Calu3 (cell line): ENCODE measurements at places on chromosomes 7 and 10. TPM values are rescaled to one million over a fixed set of nuclear protein-coding genes. Genes with fewer than 3 reads are reported as not detected.

DNA sequence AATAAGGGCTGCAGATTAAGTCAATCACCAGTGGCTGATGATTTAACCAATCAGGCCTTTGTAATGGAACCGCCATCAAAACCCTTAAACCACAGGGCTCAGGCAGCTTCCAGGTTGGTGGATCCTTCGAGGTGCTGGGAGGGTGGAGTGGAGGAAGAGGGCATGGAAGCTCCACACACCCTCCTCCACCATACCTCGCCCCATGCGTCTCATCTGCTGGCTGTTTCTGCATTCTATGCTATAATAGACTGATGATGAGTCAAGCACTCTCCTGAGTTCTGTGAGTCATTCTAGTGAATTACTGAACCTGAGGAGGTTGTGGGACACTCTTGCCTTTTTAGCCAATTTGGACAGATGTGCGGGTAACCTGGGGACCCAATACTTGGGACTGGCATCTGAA is 43.9 kb downstream of the CHST15 start:
- no peak for DNase-seq

DNA sequence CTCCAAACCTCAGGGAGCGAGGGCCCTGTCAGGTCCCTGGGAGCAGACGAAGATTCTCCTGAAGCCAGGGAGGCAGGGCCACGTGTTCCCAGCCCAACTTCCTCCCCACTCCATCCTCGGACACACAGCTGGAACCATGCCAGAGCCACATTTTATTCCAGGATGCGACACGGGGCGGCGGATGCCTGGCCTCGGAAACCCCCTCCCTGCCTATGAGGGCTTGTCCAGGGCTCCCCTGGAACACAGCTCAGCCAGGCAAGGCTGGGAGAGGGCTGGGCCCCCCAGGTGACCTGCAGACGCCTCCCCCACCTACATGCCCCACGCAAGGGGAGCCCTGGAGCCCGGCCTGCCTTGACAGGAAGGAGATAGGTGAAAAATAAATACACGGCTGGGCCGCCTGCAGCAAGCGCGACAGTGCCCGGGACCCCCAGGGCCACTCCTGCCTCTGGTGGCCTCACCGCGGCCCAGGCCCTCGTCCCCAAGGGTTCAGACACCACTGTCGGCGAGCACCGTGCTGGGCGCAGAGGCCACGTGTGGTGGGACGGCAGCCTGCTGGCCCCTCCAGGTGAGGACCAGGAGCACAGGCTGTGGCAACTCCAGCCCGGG is 21.5 kb downstream of the GET4 start:
- peak; percentile 47 for DNase-seq

GRCh38 chr10:96089670-96090462 is 40.2 kb upstream of the ZNF518A start:
- peak; percentile 88 for DNase-seq

GRCh38 chr10:19977097-19977521 is 160.9 kb downstream of the PLXDC2 start:
- DNase-seq, result no peak

The GPR37 gene
- total RNA-seq, result 7.5 and 7.9 TPM in 2 replicates

GRCh38 chr10:75037171-75038153 is 74.0 kb upstream of the SAMD8 start:
- no peak for DNase-seq

- DNase-seq, result no peak
Observed at GRCh38 chr7:55087521-55087961, 68.7 kb downstream of the EGFR start.

The TMEM213 gene
- 9.8 and 11.3 TPM in 2 replicates for total RNA-seq

DNA sequence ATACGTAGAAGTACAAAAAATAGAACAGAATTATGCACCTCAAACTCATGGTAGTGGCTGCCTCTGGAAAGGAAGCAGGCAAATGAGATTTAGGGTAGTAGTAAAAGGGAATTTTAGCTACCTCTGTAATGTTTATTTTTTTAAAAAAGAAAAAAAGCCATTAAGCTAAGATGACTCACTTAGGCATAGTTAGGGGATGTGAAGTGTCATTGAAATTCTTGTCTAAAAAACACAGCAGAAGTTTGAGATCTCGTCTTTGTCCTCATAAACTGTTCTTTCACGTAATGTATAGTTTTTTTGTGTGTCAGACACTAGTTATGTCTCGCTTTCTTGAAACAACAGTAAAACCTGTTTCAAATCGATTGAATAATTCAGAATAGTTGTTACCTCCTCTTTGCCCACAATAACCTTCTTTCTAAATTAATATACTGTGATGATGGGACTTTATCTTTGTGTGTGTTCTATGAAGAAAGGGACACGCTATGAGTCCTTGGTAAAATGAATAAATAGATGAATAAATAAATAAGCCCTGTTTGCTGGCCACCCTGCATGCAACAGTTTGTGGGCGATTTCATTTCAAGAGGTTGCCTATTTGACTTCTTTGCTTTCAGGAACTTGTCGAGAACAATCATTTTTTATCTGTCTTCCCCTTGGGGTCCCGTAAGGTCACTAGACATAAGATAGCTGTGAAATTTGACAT is 14.5 kb upstream of the FBXW4 start:
- no peak for DNase-seq

- no peak for DNase-seq
Observed at GRCh38 chr7:143811-144453, 48.4 kb upstream of the FAM20C start.

The TFEC gene
- total RNA-seq, result not detected in 2 replicates

DNA sequence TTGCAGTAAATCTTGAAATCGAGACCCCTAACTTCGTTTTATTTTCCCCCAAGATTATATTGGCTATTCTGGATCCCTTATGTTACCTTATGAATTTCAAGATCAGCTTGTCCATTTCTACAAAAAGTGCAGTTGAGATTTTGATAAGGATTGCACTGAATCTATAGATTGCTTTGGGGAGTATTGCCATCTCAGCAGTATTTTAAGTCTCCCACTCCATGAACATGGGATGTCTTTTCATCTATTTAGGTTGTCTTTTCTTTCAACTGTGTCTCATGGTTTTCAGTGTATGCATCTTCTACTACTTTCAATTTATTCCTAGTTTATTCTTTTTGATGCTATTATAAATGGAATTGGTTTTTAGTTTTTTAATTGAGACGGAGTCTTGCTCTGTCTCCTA is 89.6 kb downstream of the EZH2 start:
- DNase-seq, result no peak

The SLC35G1 gene
- 3.6 and 4.6 TPM in 2 replicates for total RNA-seq

The COX15 gene
- 35.3 and 41.0 TPM in 2 replicates for total RNA-seq

The FAM13C gene
- not detected in 2 replicates for total RNA-seq

DNA sequence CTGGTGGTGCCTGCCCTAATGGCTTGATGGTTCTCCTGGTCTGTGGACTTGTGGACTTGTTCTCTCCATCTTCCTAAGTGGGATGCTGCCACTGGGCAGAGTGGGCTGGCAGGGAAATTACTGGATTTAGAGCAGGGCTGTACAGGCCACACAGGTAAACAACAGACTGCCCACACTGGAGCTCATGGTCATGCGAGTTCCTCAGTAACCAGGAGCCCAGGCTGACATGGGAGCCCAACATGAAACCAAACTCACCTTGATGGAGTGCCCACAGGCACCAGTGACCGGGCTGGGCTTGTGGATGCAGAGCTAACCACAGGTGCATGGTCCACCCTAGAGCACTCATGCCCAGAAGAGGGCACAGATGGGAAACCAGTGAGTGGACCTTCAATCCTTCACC is 116.7 kb downstream of the SLIT1 start:
- no peak for DNase-seq

GRCh38 chr7:44431091-44431608 is 59.3 kb downstream of the NUDCD3 start:
- no peak for DNase-seq

The TMEM178B gene
- 1.5 and 4.6 TPM in 2 replicates for total RNA-seq

DNA sequence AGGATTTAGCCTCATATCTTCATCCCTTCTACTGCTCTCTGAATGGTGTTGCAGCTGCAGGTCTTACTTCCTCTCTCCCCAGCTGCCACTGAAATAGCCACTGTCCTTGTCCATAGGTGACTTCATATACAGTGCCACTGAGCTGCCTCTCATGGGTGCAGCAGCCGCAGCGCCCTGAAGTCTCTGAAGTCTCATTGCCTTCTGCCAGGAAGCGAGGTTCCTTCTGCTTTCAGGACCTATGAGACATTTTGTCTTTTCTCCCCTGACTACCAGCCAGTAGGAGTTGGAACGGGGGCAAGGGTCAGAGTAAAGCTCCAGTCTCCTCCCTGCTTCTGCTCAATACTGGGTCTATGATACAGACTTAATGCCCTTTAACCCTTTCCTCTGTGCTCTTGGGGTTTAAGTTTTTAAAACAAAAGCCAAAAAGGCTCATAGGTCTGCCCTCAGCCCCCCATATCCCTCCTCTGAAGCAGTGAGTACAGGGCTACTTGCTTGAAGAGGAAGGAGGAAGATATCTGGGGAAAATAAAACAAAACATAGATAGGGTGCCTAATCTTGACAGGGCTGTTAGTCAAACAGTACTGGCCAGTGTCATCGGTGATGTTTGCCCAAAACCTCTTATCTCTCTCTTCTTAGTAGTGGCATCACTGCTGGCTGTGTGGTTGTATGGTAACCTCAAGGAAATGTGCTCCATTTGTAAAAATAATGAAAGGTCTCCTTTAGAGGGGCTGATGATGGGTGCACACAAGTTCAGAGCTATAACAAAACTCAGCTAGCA is 7.1 kb downstream of the PLCE1 start:
- DNase-seq, result no peak

- no peak for DNase-seq
Observed at GRCh38 chr7:150688630-150689029, 3.1 kb downstream of the GIMAP2 start.

DNA sequence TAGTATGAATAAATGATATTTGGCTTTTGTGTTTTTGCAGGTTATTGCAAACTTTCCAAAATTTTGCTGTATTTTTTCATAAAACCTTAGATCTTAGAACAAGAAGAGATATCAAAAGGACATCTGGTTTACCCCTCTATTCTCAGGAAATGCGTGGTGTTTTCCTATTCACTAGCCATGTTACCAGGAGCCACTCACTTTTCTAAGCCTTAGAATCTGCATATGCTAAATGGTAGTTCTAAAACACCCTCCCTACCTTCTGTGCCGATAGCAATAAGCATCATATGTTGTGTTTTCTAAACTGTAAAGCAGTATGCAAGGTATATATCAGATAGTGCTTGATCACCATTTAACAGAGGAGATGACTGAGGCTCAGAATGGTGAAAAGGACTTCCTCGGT is 715.0 kb upstream of the CELF2 start:
- no peak for DNase-seq

DNA sequence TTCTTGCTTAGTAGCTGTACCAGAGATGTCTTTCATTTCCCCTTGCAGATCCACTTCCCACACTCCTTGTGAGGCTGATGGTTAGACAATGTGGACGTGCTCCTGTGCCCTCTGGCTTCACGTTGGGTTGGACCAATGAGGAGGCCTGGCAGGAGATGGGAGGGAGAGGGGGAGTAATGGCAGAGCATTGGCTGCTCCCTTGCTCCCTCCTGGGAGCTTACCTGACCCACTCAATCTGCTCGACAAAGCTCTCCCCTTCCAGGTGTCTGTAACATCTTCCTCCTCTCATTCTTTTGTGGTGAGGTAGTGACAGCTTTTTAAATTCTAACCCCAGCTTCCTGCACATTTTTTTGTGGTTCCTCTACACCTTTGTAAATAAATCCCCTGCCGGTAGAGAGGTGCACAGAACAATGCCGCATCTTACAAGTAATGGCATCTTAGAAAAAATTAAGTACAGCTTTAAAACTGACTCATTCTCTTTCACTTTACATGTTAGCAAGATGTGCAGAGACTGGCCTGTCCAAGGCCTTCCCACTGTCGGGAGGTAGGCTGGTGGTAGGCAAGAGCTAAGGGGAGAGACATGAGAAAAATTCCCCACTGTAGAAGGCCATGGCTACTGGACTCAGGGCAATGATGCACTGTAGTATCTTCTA is 134.3 kb downstream of the HTR7 start:
- no peak for DNase-seq

The WEE2 gene
- total RNA-seq, result not detected in 2 replicates

- DNase-seq, result no peak
Observed at GRCh38 chr7:83640731-83641537, 8.0 kb downstream of the SEMA3E start.

- DNase-seq, result no peak
Observed at GRCh38 chr7:121741896-121742295, 131.1 kb upstream of the PTPRZ1 start.

The BAMBI gene
- 33.0 and 42.2 TPM in 2 replicates for total RNA-seq

DNA sequence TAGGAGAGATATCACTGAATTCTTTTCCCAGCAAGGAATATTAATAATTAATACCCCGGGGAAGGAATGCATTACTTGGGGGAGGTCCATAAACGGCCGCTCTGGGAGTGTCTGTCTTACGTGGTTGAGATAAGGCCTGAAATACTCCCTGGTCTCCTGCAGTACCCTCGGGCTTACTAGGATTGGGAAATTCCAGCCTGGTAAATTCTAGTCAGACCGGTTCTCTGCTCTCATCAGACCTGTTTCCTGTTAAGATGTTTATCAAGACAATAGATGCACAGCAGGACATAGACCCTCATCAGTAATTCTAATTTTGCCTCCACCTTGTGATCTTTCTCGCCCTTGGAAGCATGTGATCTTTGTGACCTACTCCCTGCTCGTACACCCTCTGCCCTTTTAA is 162.8 kb upstream of the KCND2 start:
- DNase-seq, result peak; percentile 75

DNA sequence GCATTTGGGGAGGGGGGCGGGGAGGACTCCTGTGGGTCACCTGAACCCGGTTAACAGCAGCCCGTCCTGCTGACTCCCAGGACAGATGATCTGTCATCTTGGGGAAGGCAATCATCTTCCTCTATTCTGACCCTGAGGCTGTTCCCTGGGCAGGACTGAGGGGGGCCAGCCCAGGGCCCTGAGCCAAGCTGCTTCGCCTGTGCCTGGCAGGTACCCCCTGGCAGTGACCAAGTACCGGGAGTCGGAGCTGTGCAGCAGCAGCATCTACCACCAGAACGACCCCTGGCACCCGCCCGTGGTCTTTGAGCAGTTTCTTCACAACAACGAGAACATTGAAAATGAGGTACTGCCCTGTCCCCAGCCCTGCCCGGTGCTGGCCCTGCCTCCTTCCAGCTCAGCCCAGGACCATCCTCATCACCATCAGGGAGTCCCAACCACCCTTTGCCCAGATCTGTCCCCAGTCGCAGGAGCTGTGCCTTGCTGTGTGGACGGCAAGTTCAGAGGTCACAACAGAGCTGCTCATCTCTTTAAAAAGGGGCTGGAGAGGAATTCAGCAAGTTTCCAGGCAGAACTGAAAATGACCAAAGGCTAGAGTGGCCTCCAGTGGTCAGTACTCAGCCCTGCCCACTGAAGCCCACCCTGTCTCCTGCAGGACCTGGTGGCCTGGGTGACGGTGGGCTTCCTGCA is 8.1 kb downstream of the AOC1 start:
- DNase-seq, result no peak

The TMEM270 gene
- total RNA-seq, result 0.59 and 1.2 TPM in 2 replicates

The NFE2L3 gene
- 74.3 and 108 TPM in 2 replicates for total RNA-seq

The UCN3 gene
- total RNA-seq, result not detected in 2 replicates

The WAPL gene
- total RNA-seq, result 27.0 and 30.1 TPM in 2 replicates

The CC2D2B gene
- total RNA-seq, result 0.29 TPM in 1 of 2 replicates, not detected in the other

The OR6V1 gene
- total RNA-seq, result not detected in 2 replicates

- DNase-seq, result no peak
Observed at GRCh38 chr7:132750530-132751217, 174.4 kb upstream of the PLXNA4 start.
